ENCODE measurements at places on chromosomes 4 and X. TPM values are rescaled to one million over a fixed set of nuclear protein-coding genes. Genes with fewer than 3 reads are reported as not detected.

DNA sequence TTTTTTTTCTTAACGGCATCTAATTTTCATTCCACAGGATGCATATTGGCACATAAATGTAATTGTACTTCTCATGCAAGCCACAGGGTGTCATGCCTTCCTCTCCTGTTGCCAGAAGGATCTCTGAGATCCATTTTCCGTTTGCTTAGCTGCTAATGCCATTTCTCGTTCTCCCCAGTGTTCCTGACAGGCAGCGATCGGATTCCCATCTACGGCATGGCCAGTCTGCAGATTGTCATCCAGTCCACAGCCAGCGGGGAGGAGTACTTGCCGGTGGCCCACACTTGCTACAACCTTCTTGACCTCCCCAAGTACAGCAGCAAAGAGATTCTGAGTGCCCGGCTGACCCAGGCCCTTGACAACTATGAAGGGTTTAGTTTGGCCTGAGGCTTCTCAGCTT, 8.9 kb upstream of the NAP1L5 start:
- DNase-seq = no peak
- no peaks in the 10 kb centered on the region for H3K4me1 ChIP-seq
- H3K27me3 ChIP-seq = no peaks in the 10 kb centered on the region
- H3K27ac ChIP-seq = no peak overlapping the region
- no peak overlapping the region for H3K4me3 ChIP-seq

- no peaks in the 10 kb centered on the region for H3K27me3 ChIP-seq
- DNase-seq = no peak
- no peaks in the 10 kb centered on the region for H3K4me1 ChIP-seq
- H3K36me3 ChIP-seq = no peaks in the 10 kb centered on the region
Measured at GRCh38 chr4:113809311-113809710, 47.8 kb upstream of the CAMK2D start.

GRCh38 chr4:8840816-8841455, 30.7 kb downstream of the HMX1 start:
- H3K4me1 ChIP-seq = no peaks in the 10 kb centered on the region
- no peaks in the 10 kb centered on the region for H3K36me3 ChIP-seq
- no peak overlapping the region for H3K4me3 ChIP-seq
- DNase-seq = no peak

The POLN gene
- total RNA-seq = 2.1 TPM

The RBMX gene
- total RNA-seq = 308 TPM

The PRRG3 gene
- total RNA-seq = not detected

The FHIP1A gene
- not detected for total RNA-seq

Measured in activated T-helper 1 cell treated with anti-CD3 and anti-CD28 coated beads, Interleukin-12 subunit alpha, Interleukin-12 subunit beta, Interleukin-2, Interleukin-4 antibody, amounts not matched to agents 30 ng/mL and 10 ng/mL and 1 ng/mL, durations not matched to agents 14 hours and 24 hours and 36 hours (primary cell).